Chondrocyte (in vitro differentiated cells): ENCODE measurements at places on chromosomes 12 and 14.

GRCh38 chr12:123942238-123942653 is 30.4 kb downstream of the CCDC92 start:
- no peak for DNase-seq

GRCh38 chr12:72111706-72112105 is 160.5 kb upstream of the TRHDE start:
- DNase-seq, result no peak

DNA sequence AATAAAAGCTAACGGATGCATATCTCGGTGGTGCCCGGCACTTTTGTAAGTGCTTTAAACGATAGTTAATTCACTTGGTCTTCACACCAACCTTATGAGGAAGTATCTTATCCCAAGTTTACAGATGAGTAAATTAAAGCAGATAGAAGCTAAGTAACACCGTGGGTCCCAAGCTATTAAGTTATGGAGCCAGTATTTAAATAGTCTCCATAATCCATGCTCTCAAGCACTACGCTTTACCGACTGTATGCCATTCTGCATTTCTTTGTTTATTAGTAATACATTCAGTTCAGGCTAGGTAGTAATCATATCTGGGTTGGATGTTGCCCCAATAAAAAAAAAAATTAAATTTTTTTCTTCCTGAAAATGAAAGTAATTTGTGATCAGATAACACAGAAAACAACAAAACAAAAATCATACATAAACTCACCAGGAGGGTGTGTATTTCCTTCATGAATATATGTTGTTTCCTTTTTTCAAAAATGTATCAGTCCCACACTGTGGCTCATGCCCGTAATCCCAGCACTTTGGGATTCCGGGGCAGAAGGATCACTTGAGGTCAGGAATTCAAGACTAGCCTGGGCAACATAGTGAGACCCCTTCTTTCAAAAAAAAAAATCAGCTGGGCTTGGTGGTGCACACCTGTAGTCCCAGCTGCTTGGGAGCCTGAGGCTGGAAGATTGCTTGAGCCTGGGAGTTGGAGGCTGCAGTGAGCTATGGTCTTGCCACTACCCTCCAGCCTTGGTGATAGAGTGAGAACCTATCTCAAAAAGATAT is 1.4 kb upstream of the M6PR start:
- no peak for DNase-seq

GRCh38 chr14:105041841-105042765 is 21.2 kb upstream of the CDCA4 start:
- no peak for DNase-seq

- DNase-seq, result no peak
Measured at GRCh38 chr12:98355933-98356332, 159.5 kb upstream of the TMPO start.

GRCh38 chr12:109018296-109018695 is 2.6 kb downstream of the SVOP start:
- DNase-seq, result no peak

GRCh38 chr12:100574187-100575074 is 947 bp downstream of the GAS2L3 start:
- DNase-seq, result no peak

DNA sequence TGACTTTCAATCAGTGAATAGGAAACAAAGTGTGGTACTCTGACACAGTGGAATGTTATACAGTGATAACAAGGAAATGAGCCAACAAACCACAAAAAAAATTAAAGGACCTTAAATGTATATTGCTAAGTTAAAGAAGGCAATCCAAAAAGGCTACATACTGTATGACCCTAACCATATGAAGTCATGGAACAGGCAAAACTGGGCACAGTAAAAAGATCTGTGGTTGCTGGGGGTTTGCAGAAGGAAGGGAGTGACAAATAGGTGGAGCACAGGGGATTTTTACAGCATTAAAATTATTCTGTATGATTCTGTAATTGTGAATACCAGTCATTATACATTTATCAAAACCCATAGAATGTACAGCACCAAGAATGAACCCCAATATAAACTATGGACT is 112.6 kb downstream of the KCNC2 start:
- DNase-seq, result no peak

DNA sequence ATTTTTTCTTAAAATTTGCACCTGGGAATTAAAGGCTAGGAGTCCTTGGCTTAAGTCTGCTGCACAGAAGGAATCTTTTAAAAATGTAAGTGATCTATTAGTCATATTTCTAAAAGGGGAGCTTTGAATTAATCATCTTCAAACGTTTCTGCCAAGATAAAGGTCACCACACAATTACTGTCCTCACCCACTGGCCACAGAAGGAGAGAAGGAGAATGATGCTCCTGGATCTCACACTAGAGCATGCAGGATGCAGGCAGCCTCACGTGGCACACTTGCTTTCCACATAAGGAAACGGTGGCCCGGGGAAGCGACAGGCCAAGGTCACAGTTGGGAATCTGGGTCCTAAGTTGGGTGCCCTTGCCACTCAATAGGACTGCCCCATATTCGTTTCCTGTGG is 16.9 kb downstream of the PLEKHG7 start:
- no peak for DNase-seq

- DNase-seq, result no peak
Measured at GRCh38 chr12:3004655-3005565, 45.7 kb downstream of the TEAD4 start.

GRCh38 chr12:130127912-130128789 is 34.1 kb upstream of the FZD10 start:
- DNase-seq, result no peak

- DNase-seq, result no peak
Measured at GRCh38 chr14:62003701-62004100, 241.5 kb downstream of the SNAPC1 start.

DNA sequence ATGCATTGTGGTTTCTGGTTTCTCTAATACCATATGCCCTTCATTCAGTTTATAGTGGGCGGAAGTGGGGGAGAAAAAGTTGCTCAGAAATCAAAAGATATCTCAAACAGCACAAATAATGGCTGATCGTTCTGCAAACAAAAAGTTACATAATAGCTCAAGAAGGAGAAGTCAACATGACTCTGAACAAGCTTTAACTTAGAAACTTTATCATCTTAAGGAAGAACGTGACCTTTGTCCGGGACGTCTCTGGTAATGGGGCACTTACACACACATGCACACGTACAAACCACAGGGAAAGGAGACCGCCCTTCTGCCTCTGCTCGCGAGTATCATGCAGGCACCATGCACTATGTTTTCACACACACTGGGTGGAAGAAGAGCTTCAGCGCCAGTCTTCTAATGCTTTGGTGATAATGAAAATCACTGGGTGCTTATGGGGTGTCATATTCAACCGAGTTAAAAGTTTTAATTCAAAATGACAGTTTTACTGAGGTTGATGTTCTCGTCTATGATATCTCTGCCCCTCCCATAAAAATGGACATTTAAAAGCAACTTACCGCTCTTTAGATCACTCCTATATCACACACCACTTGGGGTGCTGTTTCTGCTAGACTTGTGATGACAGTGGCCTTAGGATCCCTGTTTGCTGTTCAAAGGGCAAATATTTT is 4.7 kb downstream of the FOS start:
- no peak for DNase-seq

DNA sequence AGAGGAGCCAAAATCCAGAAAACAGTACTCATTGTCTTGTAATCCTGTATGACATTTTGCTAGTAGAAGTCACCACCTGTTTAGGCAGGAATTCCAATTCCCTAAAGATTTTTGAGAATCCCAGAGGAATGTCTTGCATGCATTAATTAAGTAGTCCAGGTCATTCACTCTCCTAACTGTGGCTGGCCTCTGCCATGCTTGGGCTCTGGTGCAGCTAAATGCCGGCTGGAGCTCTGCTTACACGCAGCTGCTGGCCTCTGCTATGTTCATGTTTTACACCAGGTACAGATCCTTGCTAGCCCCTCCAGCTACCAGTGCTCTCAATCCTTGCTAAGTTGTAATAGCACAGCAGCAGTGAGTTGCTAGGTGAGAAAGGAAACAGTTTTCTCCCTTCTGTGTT is 16.3 kb upstream of the HIF1A start:
- DNase-seq, result no peak

DNA sequence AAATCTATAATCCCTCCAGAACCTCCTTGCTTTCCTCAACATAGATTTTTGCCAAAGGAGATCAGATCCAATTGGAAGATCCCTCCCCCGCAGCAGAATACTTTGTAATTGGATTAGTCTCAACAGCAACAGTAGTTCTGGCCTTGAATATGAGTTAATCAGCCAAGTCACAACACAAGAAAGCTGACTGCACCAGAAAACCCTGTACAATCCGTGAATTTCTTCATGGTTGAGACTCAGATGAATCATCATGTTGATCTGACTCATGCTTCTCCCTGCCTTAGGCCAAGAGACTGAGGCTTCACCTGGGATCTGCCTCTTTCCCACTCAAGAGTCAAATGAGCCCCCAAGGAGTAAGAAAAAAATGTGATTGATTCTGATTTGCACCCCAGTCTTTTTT is 3.0 kb upstream of the METTL17 start:
- no peak for DNase-seq

- DNase-seq, result peak; percentile 91
Measured at GRCh38 chr12:120534703-120535655, 823 bp downstream of the RNF10 start.

DNA sequence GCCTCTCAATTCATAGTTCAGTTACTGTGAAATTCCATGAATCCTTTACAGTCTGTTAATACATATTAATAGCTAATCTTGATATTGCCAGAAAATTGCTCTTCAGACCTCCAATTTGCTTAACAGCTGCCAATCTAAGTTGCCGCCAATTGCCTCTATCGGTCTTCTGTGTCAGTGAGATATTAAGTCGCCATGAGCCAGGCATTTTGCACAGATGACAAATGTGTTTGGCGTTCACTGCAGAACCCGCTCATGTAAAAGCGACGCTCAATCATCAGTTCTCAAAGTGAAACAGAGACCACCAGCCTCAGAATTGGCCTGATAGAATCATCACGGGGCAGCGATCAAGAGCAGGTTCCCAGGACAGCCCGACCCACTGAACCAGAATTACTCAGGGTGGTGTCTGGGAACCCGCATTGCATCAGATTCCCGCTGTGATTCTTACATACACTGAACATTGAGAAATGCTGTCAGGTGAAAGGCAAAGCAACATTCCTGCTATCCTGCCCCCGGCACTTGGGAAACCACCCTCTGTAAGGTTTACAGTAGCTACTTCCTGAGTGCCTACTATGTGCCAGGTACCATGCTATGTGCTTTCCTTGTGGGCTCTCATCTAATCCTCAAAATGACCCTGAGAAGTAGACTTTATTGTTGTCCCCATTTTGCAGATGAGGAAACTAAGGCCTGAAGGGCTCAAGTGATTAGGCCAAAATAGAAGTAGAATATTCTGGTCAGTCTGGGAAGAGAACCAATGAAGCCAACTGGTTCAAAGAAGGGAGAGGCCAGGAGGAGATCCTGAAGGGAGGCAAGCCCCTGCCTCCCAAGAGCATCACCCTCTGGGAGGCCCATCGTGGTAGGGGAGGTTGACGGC is 216.4 kb downstream of the SLC41A2 start:
- no peak for DNase-seq

DNA sequence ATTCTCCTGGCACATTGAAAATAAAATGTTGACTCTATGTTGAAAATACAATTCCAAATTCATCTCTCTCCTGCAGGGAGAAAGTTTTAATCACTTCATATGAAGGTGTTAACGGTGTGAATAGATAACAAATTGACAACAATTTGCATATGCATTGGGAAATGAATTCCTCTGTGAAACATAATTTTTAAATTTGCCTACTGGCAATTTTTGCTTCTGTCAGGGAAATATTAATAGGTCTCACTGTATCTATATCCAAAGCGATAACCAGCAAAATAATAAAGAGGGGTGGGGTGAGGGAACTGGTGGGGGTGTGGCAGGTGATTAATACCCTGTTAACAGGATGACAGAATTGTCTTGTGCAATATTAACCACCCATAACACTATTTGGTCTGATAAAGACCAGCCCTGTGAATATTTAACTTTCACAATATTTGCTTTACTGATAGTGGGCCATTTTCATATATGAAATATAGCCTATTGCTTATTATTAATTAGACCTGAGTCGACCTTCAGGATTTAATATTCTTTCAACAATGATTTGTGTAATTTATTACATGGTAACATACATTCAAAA is 239.0 kb upstream of the SSTR1 start:
- no peak for DNase-seq

GRCh38 chr12:88893801-88894200 is 313.5 kb upstream of the KITLG start:
- no peak for DNase-seq

DNA sequence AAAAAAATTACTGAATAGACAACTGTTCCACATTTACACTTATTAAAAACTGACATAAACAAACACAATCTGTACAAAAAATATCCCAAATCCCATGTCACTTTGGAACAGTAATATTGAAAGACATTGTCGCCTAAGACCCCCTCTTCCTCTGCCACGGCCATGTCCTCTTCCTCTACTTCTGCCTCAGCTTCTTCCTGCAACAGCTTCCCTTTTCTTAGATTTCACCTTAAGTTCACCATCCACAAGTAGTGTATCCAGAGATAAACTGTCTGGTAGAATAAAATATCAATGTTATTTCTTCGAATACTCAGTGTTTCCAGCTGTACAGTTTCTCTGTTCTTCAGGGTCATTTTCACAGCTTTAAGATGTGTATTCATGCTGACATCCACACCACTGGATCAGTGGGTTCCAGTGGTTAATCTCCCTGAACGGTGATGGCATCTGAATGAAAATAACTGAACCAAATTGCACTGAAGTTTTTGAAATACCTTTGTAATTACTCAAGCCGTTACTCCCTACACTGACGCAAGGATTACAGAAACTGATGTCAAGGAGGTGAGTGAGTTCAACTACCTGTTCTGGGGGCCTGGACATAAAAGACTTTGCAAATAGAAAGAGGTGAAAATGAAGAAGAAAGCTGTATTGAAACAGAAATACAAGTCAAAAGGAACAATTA is 208.5 kb downstream of the C12orf50 start:
- DNase-seq, result no peak

GRCh38 chr14:103737432-103738045 is 21.9 kb downstream of the ZFYVE21 start:
- DNase-seq, result peak; percentile 70

DNA sequence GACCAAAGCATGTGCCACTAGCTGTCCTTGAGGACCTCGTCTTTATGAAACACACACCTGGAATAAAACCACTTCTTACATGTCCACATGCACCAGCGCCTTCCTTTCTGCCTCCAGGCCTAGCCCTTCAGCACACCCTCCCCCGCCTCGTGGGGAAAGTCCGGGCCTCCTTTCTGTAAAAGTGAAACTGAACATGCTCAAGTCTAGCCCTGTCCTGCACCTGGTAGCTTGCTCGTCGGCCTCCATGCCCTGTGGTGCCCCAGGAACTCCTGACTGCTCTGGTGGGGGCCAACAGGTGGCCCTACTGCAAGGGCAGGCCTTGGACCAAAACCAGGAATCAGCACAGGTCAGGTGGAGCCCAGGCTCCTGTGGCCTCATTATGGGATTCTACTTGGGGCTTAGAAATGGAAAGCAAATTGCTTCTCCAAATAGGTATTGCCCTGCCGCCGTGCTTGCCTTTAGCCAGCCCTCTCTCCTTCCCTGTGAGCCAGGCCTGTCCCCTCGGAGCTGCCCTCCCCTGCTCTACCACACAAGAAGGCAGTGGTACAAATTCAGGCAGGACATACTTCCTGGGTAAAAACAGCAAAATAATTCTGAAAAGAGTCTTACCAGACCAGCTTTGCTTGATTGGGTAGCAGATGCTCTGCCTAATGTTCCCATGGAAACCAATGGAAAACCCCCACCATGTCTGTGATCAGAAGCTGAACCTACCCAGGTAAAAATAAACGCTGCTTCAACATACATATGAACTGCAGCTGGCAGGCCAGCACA is 43.5 kb downstream of the ERH start:
- no peak for DNase-seq

GRCh38 chr14:105760691-105761344 is 234.4 kb downstream of the TMEM121 start:
- DNase-seq, result peak; percentile 88

GRCh38 chr12:123523518-123523917 is 10.0 kb downstream of the RILPL1 start:
- no peak for DNase-seq
